ENCODE measurements at places on chromosomes 3 and 15.

DNA sequence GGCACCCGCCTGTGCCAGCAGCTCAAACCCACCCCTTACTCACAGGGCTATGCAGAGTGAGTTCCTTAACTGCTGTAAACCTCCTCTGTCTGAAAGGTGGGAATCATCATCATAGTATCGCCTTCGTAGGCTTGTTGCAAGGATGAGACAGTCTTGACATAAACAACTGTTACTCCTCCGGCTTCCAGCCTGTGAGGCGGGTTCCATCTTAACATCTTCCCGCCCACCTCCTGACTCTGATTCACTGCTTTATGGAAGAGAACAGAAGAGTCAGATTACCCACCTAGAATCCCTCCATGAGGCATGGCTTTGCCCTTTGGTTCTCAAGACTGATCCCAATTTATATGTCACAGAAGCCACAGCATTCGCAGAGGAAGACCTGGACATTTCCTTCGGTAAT is 21.9 kb downstream of the POLR2M start:
- DNase-seq = no peak

DNA sequence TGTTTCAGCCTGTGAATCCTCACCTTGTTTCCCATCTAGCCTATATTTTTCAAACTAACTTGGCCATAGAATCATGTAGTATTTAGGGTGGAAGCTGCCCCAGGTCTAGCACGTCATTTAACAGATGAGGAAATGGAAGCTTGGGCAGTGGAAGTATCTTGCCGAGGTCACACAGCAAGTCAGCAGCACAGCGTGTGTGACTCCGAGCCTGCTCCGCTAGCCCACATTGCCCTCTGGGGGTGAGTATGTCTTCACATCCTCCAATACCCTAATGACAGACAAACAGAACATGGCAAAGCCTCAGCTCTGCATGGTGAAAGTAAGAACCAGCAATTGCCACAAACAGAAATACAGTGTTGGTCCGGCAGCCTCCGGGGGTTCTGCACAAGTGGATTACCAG is 2.2 kb upstream of the CCR5 start:
- peak; percentile 84 for DNase-seq

- DNase-seq = no peak
Observed at GRCh38 chr15:81905889-81906288, 139.9 kb downstream of the MEX3B start.

DNA sequence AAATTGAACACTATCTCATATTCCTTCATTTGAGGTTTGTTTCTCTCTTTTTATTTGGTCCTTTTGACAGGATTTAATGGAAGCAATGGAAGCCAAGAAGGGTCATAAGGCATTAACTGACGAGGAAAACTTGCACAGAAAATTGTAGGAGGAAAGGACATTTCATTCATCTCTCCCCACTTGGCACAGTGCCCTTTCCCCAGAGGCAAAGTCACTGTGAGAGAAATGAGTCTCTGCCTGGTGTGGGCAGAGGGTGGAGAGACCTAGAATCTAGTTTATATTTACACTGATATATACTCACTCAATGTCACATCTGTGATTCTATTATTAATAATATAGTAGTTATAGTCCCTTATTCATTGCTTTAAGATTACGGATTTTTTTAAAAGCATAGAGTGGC is 324.6 kb upstream of the IL12A start:
- DNase-seq = no peak

DNA sequence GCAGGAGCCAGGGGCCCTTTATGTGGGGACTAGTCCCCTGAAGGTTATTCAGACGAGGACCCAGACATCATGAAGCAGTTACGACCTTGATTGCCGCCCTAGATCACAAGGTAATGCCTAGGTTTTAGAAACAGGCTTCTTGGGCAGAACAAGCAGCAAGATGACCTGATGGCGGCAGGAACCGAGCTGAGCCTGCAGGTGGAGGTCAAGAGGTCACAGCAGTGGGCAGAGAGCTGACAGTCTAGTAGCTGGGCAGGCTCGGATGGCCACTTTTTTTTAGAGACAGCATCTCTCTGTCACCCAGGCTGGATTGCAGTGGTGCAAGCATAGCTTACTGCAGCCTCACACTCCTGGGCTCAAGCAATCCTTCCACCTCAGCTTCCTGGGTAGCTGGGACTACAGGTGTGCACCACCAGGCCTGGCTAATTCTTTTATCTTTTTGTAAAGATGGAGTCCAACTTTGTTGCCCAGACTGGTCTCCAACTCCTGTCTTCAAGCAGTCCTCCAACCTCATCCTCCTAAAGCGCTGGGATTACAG is 83.5 kb upstream of the ABHD17C start:
- DNase-seq = no peak

- no peak for DNase-seq
Observed at GRCh38 chr3:14480207-14481017, 59.7 kb downstream of the GRIP2 start.

DNA sequence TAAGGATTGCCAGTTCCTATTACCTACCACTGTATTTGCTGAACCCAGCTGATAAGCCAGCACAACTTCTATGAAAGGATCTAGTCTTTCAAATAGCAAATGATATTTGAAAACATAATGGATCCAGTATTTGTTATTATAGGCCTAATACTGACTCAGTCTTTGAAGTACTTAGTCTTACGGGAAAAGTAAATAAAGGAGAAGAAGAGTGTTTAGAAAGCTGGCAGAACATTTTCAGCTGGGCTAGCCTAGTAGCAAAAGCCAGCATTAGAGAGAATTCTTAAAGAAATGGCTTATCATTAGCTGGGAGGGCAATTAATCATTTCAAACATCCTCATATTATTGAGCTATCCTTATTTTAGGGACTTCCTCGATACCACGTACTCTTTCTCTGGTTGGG is 101.4 kb upstream of the GOLIM4 start:
- DNase-seq = no peak

GRCh38 chr15:36109943-36110658 is 469.3 kb upstream of the CDIN1 start:
- DNase-seq = no peak

DNA sequence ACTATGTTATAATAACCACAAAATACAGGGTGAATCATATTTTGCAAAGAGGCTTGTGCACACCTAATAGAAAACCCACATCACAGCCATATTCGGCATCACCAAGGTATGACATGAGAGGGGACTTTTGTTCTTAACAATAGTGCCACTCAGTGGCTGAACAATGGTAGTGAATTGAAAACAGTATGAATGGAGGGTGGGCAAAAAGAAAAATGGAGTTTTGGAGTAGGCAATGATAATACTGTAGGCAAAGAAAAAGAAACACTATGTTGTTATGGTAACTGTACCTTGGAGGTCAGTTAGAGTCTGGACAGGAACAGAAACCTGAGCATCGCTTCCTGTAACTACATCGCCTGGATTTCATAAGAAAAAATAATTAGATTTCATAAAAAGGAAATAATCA is 348.6 kb downstream of the PLCL2 start:
- peak; percentile 34 for DNase-seq

GRCh38 chr3:32577174-32577573 is 6.5 kb upstream of the DYNC1LI1 start:
- DNase-seq = no peak

GRCh38 chr3:108407886-108408285 is 102.5 kb downstream of the MYH15 start:
- DNase-seq = no peak

- no peak for DNase-seq
Observed at GRCh38 chr3:157232141-157232540, 72.2 kb upstream of the CCNL1 start.

- no peak for DNase-seq
Observed at GRCh38 chr15:62253294-62253693, 88.2 kb upstream of the C2CD4B start.

- DNase-seq = no peak
Observed at GRCh38 chr3:98038876-98039275, 3.8 kb upstream of the GABRR3 start.

DNA sequence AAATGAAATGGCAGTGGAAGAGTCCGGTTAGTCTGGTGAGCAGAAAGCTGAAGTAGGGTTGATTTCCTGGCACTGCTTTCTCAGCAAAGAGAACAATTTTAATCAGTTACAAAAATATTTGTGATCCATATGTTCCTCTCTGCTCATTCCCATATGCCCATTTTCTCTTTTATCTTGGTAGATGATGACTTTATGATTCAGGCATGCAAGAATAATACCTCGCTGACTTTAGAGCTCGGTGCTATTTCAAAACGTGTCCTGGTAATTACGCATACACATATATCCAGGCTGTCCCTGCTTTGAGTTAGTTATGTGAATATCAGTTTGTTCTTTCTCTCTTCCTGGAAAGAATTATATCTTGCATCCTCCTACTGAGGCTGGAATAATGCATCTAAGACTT is 38.5 kb downstream of the ARPP21 start:
- DNase-seq = no peak

DNA sequence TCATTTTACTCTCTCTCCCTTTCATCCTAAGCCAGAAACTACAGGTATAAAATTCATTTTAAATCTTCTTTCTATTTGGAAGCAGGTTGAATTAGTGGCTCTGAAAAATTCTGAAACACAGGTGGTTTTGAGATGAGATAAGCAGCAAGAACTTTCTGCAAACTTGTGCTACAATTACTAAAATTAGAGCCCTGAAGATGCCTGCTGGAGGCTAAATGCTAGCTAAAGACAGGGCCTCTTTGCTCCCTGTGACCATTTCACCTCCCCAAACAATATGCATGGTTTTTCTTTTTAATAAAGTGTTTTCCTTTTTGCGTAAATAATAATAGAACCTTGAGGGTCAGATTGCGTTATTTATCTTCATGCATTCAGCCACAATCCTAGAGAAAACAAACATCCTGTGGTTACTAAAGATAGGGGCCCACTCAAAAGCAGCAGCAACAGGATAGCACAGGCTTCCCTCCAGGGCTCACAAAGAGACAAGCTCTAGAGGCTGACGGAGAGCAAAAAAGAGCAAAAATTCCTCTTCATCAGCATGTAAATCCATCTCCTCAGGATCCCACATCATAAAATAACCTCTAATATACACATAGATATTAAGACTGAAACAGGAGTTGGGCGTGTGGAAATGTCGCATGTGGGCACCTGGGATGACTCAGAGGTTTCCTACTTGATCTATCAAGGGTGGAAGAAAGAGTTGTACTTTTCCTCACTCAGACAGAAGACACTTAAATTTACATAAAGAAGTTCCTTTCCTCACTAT is 26.5 kb upstream of the CP start:
- DNase-seq = no peak

GRCh38 chr3:177071496-177072156 is 125.7 kb downstream of the TBL1XR1 start:
- no peak for DNase-seq

DNA sequence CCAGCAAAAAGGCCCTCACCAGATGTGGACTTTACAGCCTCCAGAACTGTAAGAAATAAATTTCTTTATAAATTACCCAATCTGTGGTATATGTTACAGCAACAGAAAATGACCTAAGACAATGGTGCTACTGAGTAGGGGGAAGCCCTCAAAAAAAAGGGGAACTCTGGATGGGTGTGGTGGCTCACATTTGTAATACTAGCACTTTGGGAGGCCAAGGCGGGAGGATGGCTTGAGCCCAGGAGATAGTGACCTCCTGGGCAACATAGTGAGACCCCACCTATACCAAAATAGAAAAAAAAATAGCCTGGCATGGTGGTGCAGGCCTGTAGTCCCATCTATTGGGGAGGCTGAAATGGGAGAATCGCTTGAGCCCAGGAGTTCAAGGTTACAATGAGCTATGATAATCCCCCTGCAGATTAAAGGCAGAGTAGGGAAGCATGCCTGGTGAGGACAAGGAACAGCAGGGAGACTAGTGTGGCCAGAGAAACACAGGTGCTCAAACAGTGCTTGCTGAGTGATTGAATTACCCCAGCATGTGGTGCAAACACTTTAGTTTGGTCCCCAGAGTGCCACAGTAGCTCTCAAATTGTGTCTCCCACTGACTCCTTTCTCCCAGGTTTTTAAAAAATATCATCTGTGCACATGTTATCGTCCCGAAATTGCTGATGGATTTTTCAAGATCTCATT is 13.9 kb upstream of the USP3 start:
- no peak for DNase-seq

DNA sequence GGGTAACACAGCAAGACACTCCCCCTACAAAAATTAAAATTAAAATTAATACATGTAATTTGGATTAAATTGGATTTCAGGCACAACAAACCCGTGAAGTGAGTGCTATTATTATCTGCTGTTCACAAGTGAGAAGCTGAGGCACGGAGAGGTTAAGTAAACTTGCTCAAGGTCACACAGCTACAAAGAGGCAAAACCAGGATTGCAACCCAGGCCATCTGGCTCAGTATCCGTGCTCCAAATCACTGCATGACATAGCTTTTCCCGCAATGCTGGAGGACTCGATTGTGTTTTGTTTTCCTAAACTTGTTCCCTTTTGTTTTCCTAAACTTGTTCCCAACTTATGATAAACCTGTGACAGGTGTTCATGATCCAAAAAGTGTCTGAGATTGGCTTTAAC is 19.9 kb upstream of the C15orf39 start:
- DNase-seq = no peak

GRCh38 chr15:90189781-90190467 is 11.2 kb upstream of the SEMA4B start:
- no peak for DNase-seq

DNA sequence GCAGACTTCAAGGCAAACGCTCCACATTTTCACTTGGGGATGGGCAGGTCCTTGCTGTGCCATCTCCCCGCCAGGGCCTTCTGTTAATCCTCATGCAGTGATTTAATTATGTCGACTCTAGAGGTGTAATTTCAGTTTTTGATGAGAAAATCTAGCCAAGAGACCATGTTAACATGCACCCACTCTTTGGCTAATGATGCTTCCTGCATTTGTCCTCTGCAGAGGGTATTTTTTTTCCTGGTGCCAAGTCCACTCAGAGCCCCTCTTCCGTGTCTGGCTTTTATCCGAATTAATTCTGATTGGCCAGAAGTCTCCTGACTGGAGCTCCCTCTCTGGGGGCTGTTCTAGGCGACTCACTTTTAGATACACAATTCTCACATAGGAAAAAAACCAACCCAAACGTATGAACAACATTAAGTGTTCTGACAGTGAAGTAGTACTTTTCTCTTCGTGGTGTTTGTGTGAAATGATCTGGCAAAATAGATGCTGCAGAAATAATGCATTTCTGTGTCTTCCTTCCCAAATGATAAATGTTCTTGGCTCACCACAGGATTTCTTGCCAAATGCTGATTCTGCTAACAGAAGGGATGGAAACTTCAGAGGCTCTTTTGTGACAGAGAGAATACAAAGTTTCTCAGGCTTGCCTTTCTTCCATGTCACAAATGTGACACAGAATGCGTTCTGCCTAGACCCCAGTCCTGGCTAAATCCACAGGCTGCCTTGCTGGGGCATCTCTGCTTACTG is 190.0 kb downstream of the CACNA2D3 start:
- DNase-seq = no peak

GRCh38 chr3:23945663-23945912 is 502 bp downstream of the NR1D2 start:
- no peak for DNase-seq

- no peak for DNase-seq
Observed at GRCh38 chr3:112982710-112983109, 7.8 kb upstream of the CD200R1 start.

- no peak for DNase-seq
Observed at GRCh38 chr3:74844428-74844827, 230.0 kb upstream of the CNTN3 start.

- DNase-seq = no peak
Observed at GRCh38 chr3:168155303-168155702, 59.6 kb upstream of the GOLIM4 start.

- DNase-seq = no peak
Observed at GRCh38 chr15:71393383-71393782, 278.1 kb downstream of the THSD4 start.

- no peak for DNase-seq
Observed at GRCh38 chr15:41018534-41018933, 65.3 kb downstream of the CHAC1 start.

- DNase-seq = no peak
Observed at GRCh38 chr15:39887832-39888231, 32.2 kb downstream of the GPR176 start.

GRCh38 chr3:34185301-34185700 is 386.9 kb downstream of the PDCD6IP start:
- DNase-seq = no peak

Data from CD4-positive, alpha-beta T cell treated with Interferon alpha-2 for 1 hour (primary cell).